NCI-H2107 (cell line): ENCODE measurements at places on chromosomes 5 and 9.

GRCh38 chr5:74669821-74670220 lies 15.2 kb upstream of the HEXB start:
- DNase-seq, result no peak

GRCh38 chr9:134784577-134785305 lies 95.9 kb upstream of the FCN2 start:
- DNase-seq, result no peak

DNA sequence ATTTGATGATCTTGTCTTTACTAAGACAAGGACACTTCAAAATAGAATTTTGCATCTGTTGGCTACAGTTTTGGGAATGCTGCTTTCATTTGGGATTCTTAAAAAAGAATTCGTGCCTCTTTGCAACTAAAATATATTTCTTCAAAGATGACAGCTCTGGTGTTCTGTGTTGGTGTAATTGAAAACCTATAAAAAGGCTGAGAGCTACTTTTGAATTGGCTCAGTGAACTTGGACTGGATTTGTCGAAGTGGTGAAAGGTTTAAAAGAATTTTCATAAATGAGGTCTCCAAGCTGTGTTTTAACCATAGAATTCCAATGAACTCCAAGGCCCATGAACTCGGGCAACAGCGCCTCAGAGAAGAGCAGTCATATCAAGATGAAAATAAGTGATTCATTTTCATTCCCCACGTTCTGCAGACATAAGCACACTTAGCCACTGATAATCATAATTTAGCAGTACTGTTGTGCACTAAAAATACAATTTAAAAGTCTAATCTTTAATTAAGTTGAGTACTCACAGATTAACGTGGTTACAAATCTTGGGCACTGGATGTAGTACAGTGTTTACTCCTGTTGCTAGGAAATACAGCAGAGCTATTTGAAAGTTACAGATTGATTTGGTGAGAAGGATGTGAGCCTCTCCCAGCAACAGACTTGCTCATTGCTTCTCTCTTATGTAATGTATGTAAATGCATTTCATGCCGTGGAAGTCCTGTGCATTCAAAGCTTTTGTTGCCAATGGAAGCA lies 10.9 kb downstream of the SNCAIP start:
- no peak for DNase-seq

GRCh38 chr5:2832394-2832793 lies 80.9 kb upstream of the IRX2 start:
- DNase-seq, result no peak

GRCh38 chr9:133793471-133793870 lies 55.3 kb upstream of the SARDH start:
- DNase-seq, result no peak

DNA sequence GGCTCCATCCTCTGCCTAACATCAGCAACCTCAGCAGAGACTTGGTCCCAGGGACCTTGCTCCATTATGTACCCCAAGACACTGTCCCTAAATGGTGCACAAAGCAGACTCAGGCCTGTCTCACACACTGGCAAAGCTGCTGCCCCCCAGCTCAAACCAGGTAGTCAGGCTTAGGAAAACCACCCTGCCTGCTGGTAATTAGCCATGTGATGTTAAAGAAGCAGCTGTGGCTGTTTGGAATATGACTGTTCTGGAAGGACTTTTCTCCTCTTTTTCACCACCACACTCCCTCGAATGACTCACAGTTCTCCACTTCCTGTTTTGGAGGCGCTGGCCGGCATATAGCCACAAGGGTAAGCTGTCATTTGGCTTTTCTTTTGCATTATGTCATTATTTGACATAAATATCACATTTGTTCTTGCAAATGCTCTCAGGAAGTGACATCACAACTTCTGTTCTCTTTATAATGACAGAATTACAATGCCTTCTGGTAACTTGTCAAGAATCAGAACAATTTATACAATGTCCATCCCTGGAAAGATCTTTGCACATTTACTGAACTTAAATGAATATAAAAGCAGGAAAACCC lies 113.9 kb downstream of the SUSD1 start:
- DNase-seq, result no peak

GRCh38 chr9:79623799-79624721 lies 52.3 kb downstream of the TLE4 start:
- DNase-seq, result no peak

GRCh38 chr9:130939405-130940026 lies 469 bp upstream of the FIBCD1 start:
- DNase-seq, result no peak

GRCh38 chr5:52821901-52822300 lies 34.2 kb downstream of the ITGA1 start:
- DNase-seq, result no peak

DNA sequence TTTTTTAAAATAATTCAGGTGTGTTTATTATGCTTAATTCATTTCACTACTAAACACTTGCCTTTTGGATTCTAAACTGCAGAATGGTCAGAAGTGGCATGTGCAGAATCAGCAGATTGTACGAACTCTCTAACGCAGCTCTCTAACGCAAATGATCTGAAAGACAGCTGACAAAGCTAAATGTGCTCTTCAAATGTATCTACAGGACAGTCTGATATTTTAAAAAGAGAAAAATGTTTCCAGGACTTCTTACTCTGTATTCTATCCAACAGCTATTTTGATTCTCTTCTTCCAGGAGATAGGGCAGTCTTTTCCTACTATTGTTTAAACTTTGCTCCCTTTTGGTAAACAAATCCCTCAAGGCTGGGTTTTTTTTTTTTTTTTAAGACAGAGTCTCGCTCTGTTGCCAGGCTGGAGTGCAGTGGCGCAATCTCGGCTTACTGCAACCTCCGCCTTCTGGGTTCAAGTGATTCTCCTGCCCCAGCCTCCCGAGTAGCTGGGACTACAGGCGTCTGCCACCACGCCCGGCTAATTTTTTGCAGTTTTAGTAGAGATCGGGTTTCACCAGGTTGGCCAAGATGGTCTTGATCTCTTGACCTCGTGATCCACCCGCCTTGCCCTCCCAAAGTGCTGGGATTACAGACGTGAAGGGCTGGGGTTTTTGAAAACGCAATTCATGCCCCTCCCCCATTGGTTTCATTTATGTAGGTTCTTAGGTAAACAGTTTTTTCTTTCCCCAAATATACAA lies 1.2 kb downstream of the NMRK1 start:
- no peak for DNase-seq

- no peak for DNase-seq
Observed at GRCh38 chr5:73394610-73395009, 54.0 kb downstream of the FOXD1 start.

DNA sequence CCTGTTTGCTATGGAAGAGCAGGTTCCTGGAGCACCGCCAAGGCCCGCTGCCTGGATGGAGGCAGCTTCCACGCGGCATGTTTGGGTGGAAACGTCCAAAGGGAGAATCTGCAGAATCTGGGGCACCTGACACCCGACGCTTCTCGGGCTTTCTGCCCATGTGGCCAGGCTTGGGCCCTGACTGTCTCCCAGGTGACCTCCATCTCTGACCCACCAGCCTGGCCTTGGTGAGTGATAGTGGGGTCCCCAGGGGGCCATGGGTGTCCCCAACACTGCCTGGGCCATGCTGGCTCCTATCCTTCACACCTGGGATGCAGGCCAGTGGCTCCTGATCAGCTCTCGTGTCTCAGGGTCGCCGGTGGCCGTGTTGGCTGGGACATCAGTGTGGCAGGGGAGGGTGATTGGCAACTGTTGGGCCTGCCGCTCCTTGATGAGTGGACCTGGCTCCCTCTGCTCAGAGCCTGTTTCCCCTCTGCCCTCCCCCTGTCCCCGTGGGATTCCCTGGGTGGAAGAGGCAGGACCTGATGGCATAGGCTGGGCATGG lies 34.0 kb downstream of the GLT6D1 start:
- DNase-seq, result no peak

GRCh38 chr5:38532165-38532669 lies 24.2 kb downstream of the LIFR start:
- DNase-seq, result peak; percentile 53

DNA sequence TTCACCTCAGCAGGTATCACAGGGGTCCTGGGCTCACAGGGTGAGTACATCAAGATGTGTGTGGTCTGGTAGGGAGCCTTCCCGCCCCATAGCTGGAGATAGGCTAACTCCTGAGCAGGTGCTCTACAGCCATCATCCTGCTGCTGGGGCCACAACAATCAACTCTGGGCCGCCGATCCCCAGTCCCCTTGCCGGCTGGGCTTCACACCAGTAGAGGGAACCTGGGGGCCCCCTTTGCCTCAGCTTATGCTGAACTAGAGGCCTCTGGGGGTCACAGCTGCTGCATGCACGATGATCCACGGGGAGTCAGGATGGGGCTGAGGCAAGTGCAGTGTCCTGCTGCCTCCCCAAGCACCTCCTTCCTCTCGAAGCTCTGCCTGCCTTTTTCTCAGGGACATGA lies 46.5 kb downstream of the IRF1 start:
- DNase-seq, result no peak

- DNase-seq, result no peak
Observed at GRCh38 chr5:52331725-52332124, 456.0 kb upstream of the ITGA1 start.

GRCh38 chr9:37083654-37084053 lies 36.7 kb upstream of the ZCCHC7 start:
- DNase-seq, result no peak

DNA sequence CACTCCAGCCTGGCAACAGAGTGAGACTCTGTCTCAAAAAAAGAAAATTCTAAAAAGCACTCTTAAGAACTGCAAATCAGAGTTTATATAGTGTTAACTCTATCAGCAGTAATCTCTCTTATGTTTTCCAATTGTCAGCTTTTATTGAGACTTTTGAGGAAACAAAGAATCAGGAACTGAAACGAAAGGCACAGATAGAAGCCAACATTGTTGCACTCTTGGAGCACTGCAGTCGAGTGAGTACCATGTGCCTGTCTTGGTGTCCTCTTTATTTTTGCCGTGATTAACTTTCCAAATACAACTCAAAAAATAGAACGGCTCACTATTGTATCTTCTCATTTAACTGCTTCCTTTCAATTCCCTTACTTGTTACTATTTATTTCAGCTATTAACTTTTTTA lies 41.7 kb upstream of the LRRC19 start:
- DNase-seq, result no peak

DNA sequence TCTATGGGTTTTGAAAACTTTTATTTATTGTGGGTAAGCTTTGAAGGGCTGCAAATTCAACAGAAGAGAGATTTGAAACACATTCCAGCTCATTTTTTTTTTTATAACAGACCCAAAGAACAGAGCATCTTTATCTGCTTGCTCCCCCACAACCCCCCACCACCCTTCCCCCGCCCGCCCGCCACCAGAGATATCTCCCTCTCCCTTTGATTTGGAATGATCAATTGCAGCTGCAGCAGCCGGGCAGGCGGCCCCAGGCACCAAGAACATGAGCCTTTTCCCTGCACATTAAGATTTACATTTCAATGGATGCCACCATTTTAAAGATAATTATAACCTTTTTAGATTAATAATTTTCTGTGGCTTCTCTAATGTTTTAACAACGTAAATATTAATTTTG lies 510.9 kb downstream of the ZNF608 start:
- no peak for DNase-seq

- no peak for DNase-seq
Observed at GRCh38 chr5:31329715-31330114, 136.2 kb downstream of the CDH6 start.

DNA sequence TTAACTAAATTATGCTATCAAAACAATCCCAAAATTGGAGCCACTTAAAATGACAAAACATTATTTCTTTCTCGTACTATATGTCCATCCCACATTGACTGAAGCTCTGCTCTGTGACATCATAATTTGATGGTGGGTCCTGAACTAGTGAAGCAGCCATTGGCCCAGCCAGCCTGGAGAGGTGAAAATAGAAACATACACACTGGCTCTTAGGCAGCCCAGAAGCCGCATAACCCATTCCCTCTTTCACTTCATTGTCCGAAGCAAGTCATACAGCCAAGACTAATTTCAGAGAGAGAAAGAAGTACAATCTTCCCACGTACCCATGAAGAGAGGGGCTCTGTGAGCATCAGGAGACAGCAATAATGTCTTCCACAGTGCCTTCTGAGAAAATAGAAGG lies 342.5 kb downstream of the NFIB start:
- DNase-seq, result no peak

GRCh38 chr5:172167895-172168294 lies 20.1 kb downstream of the STK10 start:
- no peak for DNase-seq

DNA sequence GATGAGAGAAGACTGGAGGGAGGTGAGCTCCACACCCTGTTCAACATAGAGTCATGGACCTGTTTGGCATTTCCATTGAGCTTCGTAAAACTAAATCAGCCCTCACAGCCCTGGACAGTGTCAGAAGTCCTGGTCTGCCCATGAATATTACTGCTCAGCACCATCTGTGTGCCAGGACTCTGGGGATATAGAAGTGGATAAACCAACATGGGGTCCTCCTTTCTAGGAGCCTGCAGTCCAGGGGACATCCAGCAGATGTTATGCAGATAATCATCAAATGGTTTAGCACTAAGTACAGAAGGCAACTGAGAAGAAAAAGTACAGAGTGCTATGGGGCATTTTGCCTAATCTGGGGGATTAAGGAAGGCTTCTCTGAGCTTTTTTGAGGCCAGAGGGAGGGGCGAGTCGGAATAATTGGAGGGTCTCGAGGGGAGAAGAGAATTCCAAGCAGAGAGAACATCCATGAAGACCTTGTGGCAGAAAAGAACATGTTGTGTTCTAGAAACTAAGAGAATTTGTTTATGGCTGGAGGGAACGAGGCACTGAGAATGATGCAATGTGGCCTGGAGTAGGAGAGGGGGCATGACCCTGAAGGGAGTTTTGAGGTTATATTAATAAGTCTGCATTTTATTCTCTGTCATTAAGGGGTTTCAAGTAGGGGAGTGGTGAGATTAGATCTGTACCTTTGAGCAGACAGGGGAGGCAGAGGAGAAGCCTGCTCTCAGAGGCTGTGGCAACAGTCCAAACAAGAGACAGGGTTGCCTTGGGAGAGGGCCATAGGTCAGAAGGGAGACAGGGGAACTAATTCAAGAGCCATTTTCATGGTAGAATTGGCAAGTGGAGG lies 63.5 kb upstream of the SLC2A8 start:
- DNase-seq, result no peak

DNA sequence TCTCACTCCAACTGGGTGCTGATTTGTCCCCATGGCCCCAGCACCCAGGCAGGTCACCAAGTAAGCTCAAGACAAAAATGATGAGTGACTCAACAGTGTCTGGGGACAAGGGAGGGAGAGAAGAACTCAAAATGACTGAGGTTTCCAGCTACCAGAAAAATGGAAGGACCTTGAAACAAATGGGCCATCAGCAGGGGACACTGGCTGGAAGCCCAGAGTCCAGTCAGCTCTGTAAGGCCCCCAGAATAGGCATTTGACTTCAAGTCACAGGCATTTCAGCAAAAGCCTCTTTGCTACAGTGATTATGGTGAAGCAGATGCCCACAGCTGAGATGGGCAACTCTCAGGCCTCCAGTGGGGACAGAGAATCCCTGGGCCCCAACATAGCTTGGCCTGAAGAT lies 139.0 kb upstream of the GABRP start:
- no peak for DNase-seq

GRCh38 chr9:87670572-87671264 lies 55.2 kb upstream of the CTSL start:
- no peak for DNase-seq

- DNase-seq, result no peak
Observed at GRCh38 chr5:133562554-133562953, 49.8 kb downstream of the FSTL4 start.

GRCh38 chr5:10498350-10498749 lies 56.7 kb downstream of the ROPN1L start:
- DNase-seq, result no peak
